ENCODE measurements at places on chromosomes 7 and 10.

DNA sequence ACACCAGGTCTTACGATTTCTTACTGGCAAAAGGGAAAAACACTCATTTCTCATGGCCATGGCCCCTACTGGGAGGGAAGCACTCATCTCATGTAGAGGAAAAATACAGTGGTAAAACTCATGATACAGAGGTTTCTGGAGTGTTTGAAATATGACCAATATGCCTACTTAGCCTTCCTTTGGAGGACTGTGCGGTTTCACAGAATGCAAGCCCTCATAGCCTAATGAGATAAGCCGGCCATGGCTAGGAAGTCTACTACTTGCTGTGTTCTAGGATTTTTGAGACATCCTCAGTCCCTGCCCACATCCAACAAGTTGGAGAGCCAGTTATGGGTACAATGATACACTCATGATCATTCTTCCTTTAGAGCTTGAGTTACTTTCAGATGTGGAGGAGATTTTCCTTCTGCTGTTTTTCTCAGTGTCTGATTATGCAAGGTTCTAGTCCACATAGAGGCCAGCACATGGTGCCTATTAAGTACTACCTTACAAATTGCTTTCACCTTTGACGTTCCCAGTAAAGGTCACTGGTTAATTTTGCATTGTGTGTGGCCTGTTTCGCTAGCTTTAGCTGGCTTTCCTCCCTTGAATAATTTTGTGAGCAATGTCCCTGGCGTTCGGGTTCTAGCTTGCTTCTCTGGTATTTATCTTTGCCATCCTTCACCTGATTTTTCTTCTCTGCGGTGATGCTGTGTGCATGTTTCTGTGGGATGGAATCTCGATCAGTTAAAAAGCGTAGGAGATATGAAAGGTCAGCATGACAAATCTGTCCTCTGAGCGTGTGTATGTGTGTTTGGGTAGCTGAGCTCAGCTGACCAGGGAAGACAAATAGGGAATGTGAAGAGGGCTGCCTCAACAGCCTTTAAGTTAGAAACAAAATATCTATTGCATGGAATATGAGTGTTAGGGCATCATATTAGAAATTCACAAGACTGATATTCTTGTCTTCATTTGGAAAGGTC lies 295.4 kb downstream of the LRMDA start:
- DNase-seq = no peak

GRCh38 chr10:5697342-5697741 lies 12.7 kb downstream of the TASOR2 start:
- DNase-seq = no peak

- no peak for DNase-seq
Observed at GRCh38 chr7:25852211-25852938, 299.6 kb upstream of the NFE2L3 start.

DNA sequence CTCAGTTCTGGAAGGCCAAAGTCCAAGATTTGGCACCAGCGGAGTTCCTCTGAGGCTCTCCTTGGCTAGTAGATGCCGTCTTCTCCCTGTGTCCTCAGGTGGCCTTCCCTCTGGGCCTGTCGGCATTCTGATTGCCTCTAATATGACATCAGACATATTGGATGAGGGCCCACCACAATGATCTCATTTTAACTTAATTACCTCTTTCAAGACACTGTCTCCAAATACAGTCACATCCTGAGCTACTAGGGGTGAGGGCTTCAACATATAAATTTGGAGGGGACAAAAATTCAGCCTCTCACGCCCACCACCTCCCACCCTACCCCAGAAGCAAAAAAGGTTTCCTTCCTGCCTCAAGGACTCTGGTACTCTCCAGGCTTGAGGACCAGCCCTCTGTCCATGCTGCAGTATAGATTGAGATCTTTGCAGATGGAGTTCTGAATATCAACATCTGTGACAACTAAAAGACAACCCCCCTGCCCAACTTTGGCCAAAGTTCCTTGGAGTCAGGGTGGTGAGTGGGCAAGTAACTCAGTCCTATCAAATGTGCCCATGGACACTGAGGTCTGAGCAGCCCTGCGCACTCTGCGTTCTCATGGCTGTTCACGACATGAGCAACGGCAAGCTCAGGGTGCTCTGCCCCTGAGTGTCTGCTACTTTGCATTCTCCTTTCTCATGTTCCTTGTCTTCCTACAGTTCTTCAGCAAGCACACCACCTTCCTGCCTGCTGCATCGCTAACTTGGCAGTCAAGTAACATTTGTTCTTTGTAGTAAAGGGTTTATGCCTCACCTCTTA lies 11.5 kb downstream of the TMEM176B start:
- no peak for DNase-seq

GRCh38 chr10:19888061-19888660 lies 71.9 kb downstream of the PLXDC2 start:
- DNase-seq = no peak

- no peak for DNase-seq
Observed at GRCh38 chr10:122655524-122656307, 43.9 kb downstream of the C10orf120 start.

GRCh38 chr7:23017309-23017708 lies 3.4 kb upstream of the HYCC1 start:
- DNase-seq = no peak

- DNase-seq = no peak
Observed at GRCh38 chr10:105974803-105975456, 1189.6 kb downstream of the SORCS1 start.

DNA sequence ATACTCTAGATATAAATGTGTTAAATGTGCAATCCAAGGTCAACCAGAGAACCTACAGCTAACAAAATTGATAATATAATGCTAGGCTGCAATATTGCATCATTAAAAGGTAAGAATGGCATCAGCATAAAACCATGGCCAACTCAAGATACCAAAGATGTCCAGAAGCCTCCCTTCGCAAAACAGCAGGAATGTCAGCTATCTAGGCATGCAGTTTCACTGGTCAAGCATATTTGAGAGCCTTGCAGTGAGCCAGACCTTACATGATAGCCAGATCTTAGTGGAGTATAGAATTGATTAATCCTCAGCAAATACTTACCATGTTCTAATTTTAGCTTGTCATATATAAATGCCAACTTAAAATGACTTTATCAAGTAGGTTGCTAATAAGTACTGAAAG lies 138.8 kb downstream of the ZEB1 start:
- no peak for DNase-seq

GRCh38 chr10:46560952-46561351 lies 4.5 kb upstream of the GPRIN2 start:
- DNase-seq = no peak

DNA sequence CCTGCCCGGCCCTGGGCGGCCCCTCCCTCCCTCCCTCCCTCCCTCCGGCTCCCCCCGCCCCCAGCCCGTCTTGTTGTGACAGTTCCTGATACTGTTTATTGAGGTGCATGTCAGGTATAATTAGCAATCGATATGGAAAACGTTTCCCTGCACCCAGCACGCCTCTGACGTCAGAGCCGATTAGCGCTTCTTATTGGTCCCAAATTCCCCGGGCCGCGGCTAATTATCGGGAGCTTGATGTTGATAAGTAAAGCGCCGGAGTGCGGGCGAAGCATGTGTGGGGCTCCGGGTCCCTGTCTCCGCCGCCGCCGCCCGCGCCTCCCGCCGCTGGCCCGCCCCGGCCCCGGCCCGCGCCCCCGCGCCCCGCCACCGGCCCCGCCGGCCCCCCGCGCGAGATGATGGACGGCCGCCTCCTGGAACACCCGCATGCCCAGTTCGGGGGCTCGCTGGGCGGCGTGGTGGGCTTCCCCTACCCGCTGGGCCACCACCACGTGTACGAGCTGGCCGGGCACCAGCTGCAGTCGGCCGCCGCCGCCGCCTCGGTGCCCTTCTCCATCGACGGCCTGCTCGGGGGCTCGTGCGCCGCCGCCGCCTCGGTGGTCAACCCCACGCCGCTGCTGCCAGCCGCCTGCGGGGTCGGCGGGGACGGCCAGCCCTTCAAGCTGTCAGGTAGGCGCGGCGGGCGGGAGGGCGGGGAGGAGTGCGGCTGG lies at the start of gene UNCX:
TSS of gene UNCX (plus strand) at position 250 of the 710 bp plus-strand sequence. CDS start at position 396, 146 bp downstream.
- DNase-seq = no peak

GRCh38 chr10:79266084-79266483 lies 81.2 kb upstream of the PPIF start:
- no peak for DNase-seq

DNA sequence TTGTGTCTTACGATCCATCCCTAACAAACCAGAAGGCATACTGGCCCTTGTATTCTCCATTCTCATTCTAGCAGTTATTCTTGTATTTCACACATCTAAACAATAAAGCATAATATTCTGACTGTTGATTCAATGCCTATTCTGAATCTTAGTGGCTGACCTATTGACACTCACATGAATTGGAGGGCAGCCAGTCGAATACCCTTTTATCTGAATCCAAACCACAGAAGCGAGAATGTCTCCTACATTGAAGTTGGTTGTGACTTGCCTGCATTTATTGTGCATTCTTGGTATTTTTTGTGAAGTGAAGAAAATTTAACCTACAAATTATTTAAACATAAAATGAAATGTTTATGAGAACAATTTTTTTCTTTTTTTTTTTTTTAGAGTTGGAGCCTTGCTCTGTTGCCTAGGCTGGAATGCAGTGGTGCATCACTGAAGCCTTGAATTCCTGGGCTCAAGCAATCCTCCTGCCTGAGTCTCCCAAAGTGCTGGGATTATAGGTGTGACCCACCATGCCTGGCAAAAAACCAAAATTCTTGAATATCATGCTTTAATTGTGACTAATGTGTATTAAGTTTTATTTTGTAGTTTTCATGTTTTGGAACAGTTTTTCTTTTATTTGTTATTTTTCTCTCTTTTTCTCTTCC lies 22.7 kb downstream of the EXOC4 start:
- no peak for DNase-seq

GRCh38 chr7:23472956-23473843 lies 2.9 kb upstream of the IGF2BP3 start:
- no peak for DNase-seq

GRCh38 chr7:30302656-30303311 lies 18.4 kb downstream of the ZNRF2 start:
- DNase-seq = no peak

DNA sequence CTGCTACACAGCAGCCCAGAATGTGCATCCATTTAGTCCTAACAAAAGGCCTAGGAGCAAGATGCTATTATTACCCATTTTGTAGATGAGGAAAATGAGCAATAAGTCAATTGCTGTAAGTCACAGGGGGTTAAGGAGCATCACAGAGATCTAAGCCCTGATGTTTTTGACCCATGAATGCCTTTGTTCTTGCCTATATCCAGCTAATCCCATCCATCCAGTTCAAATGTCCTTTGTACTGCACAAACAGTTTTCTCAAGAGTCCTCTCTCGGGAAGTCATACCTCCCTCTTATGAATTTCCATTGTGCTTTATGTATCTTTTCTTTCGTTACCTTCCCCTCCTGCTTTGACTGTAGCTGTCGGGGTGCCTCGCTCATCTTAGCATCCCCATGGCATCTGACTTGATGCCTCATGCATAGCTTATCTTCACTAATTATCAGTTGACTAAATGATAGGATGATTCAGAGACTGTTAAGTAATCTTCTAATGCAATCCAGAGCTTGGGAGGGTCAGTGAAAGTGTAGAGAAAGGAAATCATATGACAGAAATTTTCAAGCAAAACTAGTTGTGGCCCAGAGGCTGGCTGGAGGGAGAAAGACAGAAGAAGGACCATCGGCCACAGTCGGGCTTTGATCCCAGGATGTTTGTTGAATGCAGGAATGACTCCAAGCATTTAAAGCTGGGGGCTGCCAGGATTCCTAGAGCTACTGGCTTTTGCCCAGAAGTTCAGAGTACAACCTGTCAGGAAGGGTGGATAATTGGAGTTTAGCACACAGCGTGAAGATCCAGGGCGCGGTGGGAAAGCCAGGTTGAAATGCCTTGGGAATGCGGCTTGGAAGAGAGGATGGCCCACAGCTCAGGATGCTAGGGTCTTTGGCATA lies 23.5 kb downstream of the BLVRA start:
- DNase-seq = no peak

GRCh38 chr10:86786368-86786767 lies 29.9 kb downstream of the BMPR1A start:
- no peak for DNase-seq

DNA sequence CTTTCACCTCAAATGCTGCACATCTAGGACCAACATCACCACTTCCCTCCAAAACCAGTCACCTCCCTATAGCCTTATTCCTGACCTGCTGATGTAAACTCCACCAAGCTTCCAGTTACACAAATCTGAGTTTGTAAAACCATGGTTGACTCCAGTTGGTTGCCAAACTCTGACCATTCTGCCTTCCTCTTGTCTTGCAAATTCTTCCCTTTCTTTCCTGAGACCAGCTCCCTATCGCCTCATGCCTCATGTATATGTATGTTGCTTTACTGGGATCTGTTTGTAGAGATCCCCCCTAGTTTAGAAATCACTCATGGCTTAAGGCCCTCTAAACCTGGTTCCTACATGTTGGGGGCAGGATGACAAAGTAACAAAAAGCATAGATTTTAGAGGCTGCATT lies 31.3 kb downstream of the PAX2 start:
- no peak for DNase-seq

DNA sequence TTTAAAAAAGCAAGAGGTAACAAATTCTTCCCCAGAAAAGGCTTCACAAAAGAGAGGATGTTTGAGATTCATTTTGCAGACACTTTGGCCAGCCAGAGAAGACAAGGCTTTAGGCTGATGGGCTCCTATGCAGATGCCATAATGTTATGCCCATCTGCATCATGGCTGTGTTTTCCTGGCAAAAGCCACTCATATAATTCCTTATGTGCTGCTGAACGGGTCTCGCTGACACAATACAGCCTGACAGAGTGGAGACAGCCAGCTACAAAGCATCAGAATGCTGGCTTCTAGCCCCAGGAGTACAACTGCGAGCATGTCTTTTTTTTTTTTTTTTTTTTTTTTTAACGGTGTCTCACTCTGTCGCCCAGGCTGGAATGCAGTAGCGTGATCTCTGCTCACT lies 1157.4 kb upstream of the AUTS2 start:
- no peak for DNase-seq

- DNase-seq = no peak
Observed at GRCh38 chr10:45548068-45548467, 124.5 kb downstream of the ZFAND4 start.

DNA sequence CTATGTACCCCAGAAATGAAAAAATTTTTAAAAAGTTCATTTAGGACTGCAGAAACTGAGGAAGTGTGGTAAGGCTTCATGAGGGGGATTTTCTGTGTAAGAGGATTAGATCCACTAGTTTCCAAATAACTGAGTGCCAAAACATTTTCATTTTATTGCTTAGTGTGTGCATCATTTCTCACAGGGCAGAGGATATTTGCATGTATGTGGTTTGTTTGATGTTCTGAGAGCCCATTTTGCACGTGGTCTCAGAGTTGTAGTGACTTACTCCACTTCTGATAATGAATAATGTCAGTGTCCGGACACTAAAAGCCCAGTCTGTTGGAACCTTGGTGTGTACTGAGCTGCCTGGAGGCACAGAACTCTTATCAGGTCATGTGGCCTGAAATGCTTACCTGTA lies 299.9 kb downstream of the AUTS2 start:
- DNase-seq = no peak

DNA sequence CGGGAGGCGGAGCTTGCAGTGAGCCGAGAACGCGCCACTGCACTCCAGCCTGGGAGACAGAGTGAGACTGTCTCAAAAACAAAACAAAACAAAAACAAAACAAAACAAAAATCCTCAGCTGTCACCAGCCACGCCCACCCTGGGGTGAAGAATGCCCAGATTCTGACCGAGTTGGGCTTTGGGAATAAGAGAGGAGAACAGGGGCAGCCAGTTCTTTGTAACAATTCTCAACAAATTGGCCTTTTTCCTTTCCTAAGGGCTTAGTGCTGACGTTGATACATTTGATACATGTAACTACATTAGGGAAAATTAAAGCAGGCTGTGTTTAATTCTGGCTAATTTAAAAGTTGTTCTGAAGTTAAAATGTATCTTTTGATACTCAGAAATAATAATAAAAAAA lies 121.0 kb downstream of the EPC1 start:
- DNase-seq = no peak

GRCh38 chr7:104039363-104039762 lies 49.9 kb upstream of the RELN start:
- no peak for DNase-seq
